ENCODE measurements at places on chromosomes 6 and 20.

DNA sequence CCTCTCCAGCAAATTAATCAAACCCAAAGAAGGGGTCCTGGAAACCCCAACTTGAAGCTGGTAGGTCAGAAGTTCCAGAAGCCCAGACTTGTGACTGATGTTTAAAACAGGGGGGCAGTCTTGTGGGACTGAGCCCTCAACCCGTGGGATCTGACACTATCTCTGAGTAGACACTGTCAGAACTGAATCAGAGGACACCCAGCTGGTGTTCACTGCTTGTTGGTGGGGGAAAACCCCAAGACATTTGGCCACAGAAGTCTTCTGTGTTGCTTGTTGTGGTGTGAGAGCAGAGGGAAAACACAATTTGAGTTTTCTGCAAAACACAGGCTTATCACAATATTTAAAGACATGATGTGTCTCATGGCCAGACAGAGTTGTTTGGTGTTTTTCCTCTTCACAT, 29.9 kb downstream of the KIF13A start:
- DNase-seq, result no peak

GRCh38 chr6:11036977-11037430, 7.1 kb downstream of the ELOVL2 start:
- DNase-seq, result no peak

- no peak for DNase-seq
Measured at GRCh38 chr6:157646012-157646411, 177.0 kb upstream of the SNX9 start.

DNA sequence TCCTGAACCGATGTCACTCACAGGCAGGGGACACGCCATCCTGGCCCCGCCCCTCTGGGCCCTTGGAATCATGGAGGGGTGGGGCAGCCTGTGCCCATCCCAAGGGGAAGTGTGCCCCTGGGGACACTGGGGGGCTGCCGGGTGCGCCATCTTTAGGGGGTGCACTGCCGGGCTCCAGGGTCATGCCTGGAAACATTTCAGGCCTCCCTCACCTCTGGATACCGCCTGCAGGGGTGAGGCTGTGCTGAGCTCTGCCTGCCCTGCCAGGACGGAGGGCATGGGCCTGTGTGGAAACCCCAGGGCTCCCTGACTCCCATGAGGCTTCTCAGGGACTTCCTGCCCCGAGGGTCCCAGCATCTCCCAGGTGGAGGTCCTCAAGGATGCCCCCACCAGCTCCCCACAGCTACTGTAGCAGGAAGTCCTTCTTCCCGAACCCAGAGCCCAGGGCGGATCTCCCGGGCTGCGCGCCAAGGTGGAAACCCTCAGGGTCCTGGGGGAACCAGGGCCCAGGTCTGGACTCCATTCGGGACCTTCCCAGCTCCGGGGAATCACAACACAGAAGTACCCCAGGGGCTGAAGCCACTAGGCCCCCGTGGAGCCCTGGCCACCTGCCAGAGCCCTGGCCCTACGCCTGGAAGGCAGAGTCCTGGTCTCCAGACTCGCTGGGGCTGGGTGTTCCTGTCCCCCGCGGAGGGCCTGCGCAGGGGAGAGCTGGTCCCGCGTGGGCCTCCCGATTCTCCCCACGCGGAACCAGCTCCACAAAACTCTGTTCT, 15.6 kb downstream of the CHRNA4 start:
- DNase-seq, result no peak

GRCh38 chr6:352896-353470, 38.6 kb upstream of the IRF4 start:
- DNase-seq, result no peak

GRCh38 chr20:10093087-10093591, 58.4 kb downstream of the ANKEF1 start:
- no peak for DNase-seq

- no peak for DNase-seq
Measured at GRCh38 chr6:34697544-34697836, 923 bp upstream of the ILRUN start.

GRCh38 chr6:13285705-13286104, 42.6 kb downstream of the TBC1D7 start:
- DNase-seq, result no peak

- no peak for DNase-seq
Measured at GRCh38 chr6:119612911-119613381, 263.4 kb upstream of the MAN1A1 start.

DNA sequence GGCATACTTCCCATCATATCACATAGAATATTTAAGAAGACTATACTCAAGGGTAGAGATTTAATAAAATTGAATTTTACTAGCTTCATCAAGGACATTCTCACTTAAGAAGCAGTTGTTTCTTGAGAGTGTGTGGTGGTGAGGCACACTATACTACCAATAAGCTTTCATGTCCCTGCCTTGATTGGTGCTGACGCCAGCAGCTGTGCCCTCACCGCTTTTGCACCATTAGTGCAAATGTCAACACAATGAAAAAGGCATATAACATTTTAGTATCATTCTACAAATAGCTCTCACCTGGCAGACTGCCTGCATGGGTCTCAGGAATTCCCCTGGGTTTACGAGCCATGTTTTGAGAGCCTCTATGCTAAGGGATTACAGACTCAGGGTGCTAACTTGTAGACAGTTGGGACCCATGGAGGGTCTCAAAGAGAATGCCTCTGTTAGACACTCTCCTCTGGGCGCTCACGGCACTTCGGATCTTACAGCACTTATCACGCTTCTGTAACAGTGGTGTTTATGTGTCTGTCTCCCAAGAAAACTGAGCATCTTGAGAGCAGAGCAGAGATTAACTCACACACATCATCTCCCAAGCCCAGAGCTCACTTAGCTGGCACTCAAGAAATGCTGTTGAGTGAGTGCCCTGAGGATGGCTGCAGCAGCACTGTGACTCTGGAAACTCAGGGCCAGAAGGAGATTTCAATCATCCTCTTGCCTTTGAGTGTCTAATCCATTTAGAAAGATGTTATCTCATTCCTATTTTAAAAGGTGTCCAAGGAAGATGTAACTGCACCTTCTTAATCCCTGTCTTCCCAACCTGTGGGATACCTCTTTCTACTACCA, 143.3 kb upstream of the GPR6 start:
- no peak for DNase-seq

Data from activated naive CD8-positive, alpha-beta T cell treated with anti-CD3 and anti-CD28 coated beads for 36 hours (primary cell).